ENCODE measurements at places on chromosomes 7 and 10.

GRCh38 chr10:109831846-109832245, 91.5 kb downstream of the XPNPEP1 start:
- no peak for DNase-seq

DNA sequence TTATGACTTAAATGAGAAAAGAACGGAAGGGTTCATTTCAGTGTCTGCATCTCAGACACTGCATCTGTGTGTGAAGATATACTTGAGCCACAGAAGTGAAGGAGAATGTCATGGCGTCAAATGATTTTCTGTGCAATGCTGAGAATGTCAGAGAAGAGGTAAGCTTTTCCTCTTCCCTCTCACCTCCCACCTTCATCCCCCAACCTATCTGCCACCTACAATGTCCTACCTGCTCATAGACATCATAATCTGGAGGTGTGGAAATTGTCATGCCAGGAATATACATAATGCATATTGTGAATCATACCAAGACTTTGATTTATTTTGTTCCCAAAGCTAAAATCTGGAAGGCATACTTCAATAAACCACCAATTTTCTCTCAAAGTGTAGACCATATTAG, 53.7 kb downstream of the CTTNBP2 start:
- no peak for DNase-seq

GRCh38 chr10:71675295-71675970, 44.1 kb downstream of the C10orf105 start:
- DNase-seq = no peak

DNA sequence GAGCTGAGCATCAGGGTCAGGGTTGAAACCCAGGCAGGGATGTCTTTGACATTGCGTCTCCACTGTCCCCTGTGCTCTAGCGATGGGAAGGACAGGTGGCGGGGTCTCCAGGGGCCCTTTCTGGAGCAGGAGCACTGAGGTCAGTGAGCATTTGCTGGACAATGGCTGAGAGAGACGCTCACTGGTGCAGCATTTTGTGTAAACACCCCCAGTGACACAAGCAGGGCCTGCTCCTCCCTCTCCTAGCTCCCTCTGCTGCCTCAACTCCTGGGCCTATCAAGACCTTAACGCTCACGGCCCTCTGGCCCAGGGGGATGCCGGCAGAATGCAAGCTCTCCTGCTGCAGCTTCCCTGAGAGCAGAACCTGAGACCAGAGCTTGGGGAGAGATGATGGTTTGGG, 17.4 kb upstream of the INMT start:
- no peak for DNase-seq

- DNase-seq = no peak
These were observed 26.1 kb downstream of the CREB3L2 start for GRCh38 chr7:137975768-137976167.

DNA sequence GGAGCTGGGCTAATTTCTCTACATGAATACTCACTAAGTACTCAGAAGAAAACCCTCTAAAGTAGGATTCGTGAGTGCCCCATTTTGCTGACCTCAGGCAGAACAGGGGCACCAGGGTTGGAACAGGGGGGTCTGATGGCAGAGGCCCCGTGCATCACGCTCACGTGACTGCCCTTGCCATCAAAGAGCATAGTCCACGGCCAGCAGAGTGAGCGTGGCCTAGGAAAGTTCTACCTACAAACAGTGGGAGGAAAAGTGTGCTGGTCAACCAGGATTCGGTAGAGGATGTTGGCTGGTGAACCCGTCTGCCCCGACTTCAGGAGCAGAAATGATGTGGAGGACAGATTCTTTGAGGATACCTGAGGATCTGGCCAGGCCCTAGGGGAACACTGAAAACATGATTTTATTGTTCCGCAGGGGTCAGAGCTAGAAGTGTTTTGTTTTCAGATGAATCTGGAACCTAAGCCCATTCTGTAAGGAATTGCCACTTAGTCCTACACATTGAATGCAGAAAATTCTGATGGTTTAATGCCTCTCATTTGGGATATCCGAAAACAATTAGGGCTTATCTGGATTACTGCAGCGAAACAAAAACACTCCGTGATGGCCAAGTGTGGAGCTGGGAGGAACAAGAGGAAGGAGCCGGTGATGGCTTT, 138.8 kb upstream of the SHH start:
- no peak for DNase-seq

DNA sequence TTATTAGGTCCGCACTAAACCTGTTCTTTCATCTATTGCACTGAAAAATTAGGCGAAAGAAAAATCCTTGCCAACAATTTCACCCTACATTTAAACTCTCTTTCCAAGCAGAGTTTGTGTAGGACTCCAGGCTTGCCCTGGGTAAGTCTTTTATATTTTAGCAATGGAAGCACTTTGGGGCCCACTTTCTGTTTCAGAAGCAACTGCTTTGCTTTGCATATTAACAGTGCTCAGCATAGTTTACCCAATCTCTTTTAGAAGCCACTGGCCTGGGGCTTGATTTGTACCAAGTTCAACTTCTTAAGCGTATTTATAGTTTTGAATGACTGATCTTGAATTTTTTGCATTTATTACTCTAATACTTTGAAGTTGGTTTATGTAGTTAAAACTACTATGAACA, 78.8 kb upstream of the MDFIC start:
- DNase-seq = no peak

Measured in LNCaP clone FGC (cell line).